ENCODE measurements at places on chromosomes 6 and 20.

- no peak for DNase-seq
Observed at GRCh38 chr20:16415071-16416053, 157.9 kb downstream of the KIF16B start.

DNA sequence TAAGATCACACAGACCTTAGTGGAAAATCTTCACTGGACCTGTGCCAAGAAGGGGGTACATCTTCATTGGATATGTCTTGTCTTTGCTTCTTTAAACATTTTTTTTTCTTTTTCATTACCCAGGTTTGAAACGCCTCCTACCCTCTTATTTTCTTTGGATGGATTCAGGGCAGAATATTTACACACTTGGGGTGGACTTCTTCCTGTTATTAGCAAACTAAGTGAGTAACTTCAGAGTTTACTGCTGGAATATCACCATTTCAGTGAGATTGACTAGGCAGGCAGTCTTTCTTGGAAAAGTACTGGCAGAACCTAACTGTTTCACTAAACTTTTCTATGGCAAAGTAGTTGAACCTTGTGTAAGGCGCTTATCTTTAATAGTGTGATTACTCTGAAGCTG is 47.0 kb downstream of the ENPP1 start:
- DNase-seq = no peak

- no peak for DNase-seq
Observed at GRCh38 chr6:129632172-129632613, 77.8 kb downstream of the ARHGAP18 start.

DNA sequence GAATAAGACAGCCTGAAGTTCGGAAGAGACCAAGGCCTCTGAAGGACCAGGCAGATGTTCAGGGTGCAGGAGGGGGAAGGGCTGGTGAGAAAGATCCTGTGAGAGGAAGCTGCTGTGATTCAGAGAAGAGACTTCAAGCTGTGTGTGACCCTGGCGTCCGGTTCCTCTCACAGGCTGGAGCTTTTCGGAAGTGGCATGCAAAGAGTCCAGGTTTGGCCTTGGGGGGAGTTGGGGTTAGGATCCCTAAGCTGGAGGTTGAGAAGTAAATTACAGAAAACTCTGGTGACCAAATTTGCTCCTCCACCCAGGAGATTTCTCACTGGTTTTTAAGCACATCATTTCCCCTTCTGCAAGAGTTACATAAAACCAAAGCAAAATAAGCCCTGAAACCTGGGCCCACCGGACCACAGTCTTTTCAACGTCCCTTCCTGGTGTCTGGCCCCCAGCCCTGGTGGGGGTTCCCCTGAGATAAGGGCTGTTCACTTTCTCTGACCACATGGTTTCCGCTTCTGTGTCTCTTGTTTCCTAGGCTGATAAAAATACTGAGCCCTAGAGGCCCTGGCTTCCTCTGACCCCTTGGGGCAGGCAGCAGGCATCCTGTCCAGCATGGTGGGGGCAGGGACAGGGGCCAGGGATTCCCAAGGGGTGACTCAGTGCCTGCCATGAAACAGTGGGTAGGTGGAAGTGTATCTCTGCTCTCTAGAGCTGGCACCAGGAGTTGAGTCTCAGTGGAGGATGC is 12.0 kb upstream of the LTA start:
- no peak for DNase-seq

GRCh38 chr20:2698186-2698817 is 5.7 kb downstream of the EBF4 start:
- DNase-seq = no peak

- DNase-seq = no peak
Observed at GRCh38 chr20:3042625-3043024, 797 bp upstream of the GNRH2 start.

GRCh38 chr6:30340589-30341054 is 4.3 kb upstream of the RPP21 start:
- DNase-seq = no peak

GRCh38 chr6:29414588-29414987 is at the start of gene OR12D1:
Gene OR12D1 (plus strand): TSS chr6:29414928.
- DNase-seq = no peak

GRCh38 chr6:33697845-33698244 is 13.7 kb downstream of the UQCC2 start:
- DNase-seq = no peak

GRCh38 chr6:158142789-158143188 is 25.3 kb downstream of the SERAC1 start:
- DNase-seq = no peak

GRCh38 chr20:1041845-1042390 is 39.8 kb upstream of the RSPO4 start:
- no peak for DNase-seq

- no peak for DNase-seq
Observed at GRCh38 chr20:11694467-11694866, 223.2 kb upstream of the BTBD3 start.

DNA sequence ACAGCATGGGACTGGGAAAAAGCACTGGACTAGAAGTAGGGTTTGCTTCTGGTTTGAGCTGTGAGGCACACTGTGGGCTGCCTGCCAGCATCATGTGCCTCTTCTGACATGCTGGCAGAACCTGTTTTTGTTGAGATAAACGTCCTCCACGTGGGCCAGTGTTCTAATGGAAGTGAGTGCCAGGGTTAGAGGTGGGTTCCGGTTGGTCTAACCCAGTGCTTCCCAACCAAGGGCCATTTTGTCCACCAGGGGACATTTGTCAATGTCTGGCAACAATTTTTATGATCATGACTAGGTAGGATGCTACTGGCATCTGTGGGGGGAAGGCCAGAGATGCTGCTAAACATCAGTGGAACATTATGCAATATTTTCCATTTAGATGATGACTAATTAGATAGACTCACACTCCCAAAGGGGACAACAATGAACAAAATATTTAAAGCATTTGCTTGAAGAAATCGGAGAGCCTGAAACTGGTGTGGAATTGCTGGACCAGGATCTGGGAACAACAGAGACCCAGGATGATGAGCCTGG is 7.8 kb upstream of the APMAP start:
- DNase-seq = no peak

GRCh38 chr6:7758456-7758855 is 32.6 kb downstream of the BMP6 start:
- no peak for DNase-seq

GRCh38 chr20:50774515-50774914 is 20.3 kb upstream of the BCAS4 start:
- no peak for DNase-seq
